WTC11 (cell line): ENCODE measurements at places on chromosomes 7 and 10.

GRCh38 chr7:71132377-71133231 lies 660 bp downstream of the GALNT17 start:
- DNase-seq = peak; percentile 62

GRCh38 chr7:157612664-157613561 lies 276.1 kb downstream of the DNAJB6 start:
- peak; percentile 30 for DNase-seq

- no peak for DNase-seq
Observed at GRCh38 chr7:55212176-55212575, 153.0 kb upstream of the LANCL2 start.

DNA sequence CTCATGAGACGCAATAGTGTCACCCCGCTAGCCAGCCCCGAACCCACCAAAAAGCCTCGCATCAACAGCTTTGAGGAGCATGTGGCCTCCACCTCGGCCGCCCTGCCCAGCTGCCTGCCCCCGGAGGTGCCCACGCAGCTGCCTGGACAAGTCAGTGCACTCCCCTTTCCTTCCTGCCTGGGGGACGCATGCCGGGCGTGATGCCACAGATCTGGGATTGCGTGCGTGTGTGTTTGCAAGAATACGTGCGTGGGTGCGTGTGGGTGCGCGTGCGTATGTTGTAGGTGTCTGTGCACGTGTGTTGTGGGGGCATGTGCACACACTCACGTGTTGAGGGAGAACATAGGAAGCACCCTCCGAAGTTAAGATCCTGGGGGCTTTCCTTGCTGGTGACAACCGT lies 23.5 kb downstream of the PFKFB3 start:
- no peak for DNase-seq

DNA sequence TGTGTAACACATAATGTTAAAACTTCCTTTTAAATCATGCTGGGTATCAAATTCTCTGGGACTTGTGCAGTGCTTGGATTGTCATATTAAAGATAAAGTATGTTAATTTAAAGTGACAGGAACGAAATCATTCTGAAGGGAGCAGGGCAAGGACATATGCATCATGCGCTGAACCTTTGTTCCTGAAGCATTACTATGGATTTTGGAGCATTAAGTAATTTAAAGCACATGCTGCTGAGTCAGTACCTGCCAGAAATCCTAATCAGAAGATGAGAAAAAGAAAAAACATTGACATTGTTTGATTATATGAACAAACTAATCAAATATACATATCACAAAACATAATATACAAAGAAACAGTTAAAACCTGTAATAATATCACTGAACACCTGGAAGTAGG lies 101.4 kb downstream of the MICU1 start:
- no peak for DNase-seq

DNA sequence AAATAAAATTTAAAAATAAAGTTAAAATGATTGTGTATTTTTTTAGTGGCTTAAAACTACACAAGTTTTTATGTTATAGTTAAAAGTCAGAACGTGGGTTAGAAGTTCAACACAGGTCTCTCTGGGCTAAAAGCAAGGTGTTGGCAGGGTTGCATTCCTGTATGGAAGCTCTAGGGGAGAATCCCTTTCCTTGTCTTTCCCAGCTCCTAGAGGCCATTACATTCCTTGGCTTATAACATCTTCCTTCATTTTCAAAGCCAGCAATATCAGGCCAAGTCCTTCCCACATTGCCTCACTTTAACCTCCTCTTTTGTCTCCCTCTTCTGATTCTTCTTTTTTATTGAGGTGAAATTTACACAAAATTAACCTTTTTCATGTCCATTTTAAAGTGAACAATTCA lies 52.4 kb upstream of the EEPD1 start:
- DNase-seq = no peak

- no peak for DNase-seq
Observed at GRCh38 chr10:3654496-3654895, 130.5 kb downstream of the KLF6 start.

- DNase-seq = no peak
Observed at GRCh38 chr7:28685242-28685643, 272.9 kb downstream of the TRIL start.

DNA sequence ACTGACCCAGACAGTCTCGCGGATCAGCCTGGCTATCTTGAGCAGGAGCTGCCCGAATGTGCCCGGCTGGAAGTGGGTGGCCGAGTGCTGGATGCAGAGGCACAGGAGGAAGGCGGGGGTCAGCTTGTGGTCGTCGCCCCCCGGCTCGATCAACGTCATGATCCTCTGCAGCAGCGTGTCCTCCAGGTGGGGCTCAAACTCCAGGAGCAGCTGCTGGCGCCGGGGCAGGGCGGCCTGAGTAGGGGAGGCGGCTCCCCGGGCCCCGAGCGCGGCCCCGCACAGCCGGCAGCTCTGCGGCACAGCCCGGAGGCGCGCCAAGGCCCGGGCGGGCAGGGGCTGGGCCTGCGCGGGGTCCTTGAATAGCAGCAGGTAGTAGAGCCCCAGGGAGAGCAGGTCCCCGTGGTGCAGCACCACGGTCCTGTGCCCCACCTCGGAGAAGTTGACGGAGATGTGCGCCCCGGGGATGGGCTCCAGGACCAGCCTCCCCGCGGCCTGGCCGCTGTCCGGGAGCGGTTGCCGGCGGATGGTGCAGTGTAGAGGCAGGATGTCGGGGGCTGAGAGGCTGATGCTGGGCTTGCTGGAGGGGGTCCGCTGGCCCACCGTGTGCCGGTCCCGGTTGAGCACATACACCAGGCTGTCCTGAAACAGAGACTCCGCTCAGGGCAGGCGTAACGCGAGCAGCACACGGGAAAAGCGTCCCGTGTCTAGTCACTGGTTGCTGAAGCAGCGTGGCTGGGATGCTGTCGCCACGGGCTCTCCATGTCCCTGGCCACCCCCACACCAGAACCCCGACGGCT lies 27.0 kb downstream of the PAPOLB start:
- DNase-seq = no peak

DNA sequence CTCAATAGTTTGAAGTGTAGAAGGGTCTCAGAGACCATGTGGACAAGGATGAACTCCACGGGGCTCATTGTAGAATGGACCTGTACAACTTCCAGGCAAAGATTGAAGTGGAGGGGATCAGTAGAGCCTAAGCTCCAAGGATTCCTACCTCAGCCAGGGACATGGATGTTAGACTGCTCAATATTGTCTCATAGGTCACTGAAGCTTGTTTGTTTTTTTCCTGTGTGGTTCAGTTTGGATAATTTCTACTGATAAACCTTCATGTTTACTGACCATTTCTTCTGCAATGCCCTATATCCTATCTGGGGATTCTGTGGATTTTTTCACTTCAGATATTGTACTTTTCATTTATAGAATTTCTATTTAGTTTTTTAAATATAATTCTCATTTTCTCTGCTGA lies 8.9 kb downstream of the DYDC2 start:
- no peak for DNase-seq

DNA sequence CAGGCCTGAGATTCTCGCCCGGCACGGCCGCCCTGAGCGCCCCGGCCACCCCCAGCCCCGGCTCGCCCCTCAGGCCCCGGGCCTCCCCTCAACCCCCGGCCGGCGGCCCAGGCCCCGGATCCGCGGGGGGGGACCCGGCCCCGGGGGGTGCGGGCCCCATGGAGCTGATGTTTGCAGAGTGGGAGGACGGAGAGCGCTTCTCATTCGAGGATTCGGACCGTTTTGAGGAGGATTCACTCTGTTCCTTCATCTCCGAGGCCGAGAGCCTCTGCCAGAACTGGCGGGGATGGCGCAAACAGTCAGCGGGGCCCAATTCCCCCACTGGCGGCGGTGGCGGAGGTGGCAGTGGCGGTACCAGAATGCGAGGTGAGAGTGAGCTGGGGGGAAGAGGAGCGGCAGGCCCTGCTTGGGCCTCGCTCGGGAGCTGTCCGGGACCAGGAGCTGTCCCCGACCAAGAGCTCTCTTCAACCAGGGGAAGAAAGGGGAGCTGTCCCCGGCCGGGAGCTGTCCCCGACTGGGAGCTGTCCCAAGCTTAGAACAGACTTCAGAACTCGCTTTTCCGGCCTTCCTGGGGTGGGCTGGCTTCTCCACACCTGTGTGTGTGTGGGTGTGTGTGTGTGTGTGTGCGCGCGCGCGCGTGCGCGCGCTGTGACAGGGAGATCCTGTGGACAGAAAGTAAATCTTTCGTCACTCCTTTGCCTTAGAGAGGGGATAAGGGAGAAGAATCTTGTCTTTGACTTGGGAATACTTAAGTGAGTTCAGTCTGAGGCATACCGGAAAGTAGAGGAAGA lies 510 bp downstream of the ZSWIM8 start:
- peak; percentile 43 for DNase-seq

GRCh38 chr7:13115157-13115772 lies 427.8 kb downstream of the ARL4A start:
- no peak for DNase-seq

DNA sequence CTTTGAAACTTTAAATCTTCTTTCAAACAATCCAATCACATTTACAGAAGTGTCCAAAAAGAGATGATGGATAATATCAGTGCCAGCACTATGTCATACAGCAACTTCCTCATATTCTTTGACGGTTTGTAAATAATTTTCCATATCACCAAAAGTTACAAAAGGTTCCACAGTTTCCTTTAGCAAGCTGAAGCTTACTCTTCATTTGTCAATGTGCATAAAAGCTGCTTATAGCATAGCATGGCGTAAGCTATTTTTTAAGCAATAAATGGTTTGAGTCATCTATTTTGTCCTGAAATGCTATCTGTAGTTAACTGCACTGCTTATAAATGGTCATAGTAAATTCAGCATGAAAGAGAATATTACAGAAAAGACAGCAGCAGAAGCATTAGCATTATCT lies 95.1 kb downstream of the ETV1 start:
- no peak for DNase-seq

- DNase-seq = no peak
Observed at GRCh38 chr7:27212497-27213432, 12.9 kb upstream of the HOXA13 start.

DNA sequence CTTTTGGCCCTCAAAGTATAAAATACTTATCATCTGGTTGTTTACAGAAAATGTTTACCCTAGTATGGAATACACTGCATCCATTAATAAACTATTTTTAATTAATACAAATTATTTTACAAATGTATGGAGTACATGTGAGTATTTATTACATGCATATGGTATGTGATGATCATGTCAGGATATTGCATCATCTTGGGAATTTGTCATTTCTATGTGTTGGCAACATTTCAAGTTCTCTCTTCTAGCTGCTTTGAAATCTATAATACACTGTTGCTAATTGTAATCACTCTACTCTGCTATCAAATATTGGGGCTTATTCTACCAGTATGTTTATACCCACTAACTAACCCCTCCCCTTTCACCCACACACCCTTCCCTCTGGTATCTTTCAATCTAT lies 103.9 kb upstream of the THSD7A start:
- DNase-seq = no peak

DNA sequence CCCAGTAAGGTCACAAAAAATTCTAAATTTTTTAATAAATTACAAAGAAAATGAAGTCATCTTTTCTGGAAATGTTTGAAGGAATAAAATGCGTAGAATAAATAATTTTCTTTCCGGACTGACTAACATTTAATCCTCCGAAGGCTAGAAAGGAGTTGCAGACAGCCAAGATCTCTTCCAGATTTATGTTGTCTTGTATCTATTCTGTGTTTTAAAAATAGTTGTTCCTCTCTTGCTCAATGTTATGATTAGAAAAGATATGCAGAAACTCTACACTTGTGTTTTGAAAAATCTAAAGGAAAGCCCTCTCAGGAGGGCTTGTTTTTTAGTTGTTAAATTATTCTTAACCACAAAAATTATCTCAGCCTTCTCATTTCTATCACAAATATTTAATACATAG lies 70.7 kb downstream of the MACC1 start:
- no peak for DNase-seq

GRCh38 chr10:71747551-71748523 lies 25.5 kb downstream of the VSIR start:
- DNase-seq = no peak

GRCh38 chr10:78165617-78166016 lies 132.0 kb downstream of the RPS24 start:
- peak; percentile 36 for DNase-seq

DNA sequence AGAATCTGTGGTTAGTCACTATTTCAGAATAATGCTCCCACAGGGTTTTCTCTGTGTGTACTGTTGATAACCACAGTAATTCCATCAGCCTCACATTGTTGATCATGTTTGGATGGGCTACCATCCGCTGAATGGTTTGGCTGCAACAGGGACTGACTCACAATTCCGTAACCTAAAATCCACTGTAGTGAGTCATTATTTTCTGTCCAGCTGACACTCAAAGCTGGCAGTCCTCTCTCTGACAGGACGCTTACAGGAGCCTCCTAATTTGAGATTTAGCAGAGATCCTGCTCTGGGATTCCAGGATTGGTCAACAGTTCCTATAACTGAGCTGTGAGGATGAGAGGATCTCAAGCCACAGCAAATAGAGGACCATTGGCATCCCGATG lies 32.7 kb downstream of the VWA2 start:
- DNase-seq = no peak

DNA sequence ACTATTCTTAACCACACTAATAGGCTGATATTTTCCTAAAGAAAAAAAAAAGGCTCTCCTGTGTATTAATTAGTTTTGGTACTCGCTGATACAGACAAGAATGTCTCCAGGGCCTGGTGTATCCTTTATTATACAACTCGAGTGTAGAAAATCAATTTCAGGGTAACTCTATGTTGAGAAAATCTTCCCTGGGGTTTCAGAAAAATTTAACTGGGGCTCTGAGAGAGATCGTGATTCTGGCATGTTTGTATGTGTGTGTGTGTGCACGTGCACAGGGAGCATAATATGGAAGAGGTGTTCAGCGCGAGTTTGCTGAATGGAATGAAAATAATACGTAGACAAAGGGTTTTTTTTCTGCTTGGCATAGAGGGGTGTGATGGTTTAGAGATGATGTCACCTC lies 496.8 kb downstream of the GPAM start:
- no peak for DNase-seq

GRCh38 chr10:31669357-31669756 lies 259.3 kb downstream of the ARHGAP12 start:
- DNase-seq = no peak

GRCh38 chr10:58173391-58173790 lies 94.3 kb downstream of the IPMK start:
- DNase-seq = no peak

- no peak for DNase-seq
Observed at GRCh38 chr10:71044720-71045119, 156.4 kb upstream of the PCBD1 start.

DNA sequence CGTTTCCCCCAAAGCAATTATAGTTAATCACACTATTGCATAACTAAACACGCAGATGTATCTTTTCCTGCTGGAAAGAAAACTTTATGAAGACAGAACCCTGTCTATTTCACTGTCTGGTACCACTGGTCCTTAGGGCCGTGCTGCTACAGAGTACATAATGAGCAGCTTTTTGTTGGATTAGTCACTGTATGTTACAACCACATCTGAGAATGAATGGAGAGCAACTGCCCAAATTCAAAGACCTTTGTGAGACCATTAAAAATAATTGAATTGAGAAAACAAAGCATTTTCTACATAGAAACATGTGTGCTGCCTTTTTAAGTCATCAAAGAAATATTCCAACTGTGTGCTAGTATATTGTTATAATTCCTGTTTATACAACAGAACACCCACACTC lies 111.3 kb upstream of the SORCS1 start:
- no peak for DNase-seq
